CD8-positive, alpha-beta memory T cell (primary cell): ENCODE measurements at places on chromosomes 5 and 9. TPM values are rescaled to one million over a fixed set of nuclear protein-coding genes. Genes with fewer than 3 reads are reported as not detected.

DNA sequence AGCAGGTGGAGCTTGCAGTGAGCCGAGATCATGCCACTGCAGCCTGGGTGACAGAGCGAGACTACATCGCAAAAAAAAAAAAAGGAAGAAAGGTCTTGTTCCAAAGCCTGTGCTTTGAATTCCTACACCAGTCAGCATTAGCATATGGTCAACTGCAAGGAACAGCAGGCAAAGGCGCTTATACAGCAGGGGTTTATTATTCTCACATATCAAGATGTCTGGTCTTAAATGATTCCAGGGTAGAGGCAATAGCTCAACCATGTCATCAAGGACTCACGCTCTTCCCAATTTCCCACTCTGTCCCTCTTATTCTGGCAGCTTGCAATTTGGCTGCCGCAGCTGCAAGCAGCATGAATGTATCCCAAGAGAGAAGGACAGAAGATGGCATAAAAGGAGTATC, 28.6 kb upstream of the HRH2 start:
- no peaks in the 10 kb centered on the region for H3K27me3 ChIP-seq
- no peaks in the 10 kb centered on the region for H3K36me3 ChIP-seq
- H3K27ac ChIP-seq: no peak overlapping the region
- H3K4me3 ChIP-seq: no peak overlapping the region
- DNase-seq: no peak

GRCh38 chr5:113274836-113275414, 159.9 kb downstream of the TSSK1B start:
- H3K4me3 ChIP-seq: no peak overlapping the region
- DNase-seq: no peak

- no peaks in the 10 kb centered on the region for H3K36me3 ChIP-seq
- H3K4me1 ChIP-seq: no peaks in the 10 kb centered on the region
- no peak overlapping the region for H3K27ac ChIP-seq
- no peak overlapping the region for H3K4me3 ChIP-seq
- DNase-seq: no peak
Observed at GRCh38 chr9:127175764-127176163, 53.3 kb upstream of the ANGPTL2 start.

DNA sequence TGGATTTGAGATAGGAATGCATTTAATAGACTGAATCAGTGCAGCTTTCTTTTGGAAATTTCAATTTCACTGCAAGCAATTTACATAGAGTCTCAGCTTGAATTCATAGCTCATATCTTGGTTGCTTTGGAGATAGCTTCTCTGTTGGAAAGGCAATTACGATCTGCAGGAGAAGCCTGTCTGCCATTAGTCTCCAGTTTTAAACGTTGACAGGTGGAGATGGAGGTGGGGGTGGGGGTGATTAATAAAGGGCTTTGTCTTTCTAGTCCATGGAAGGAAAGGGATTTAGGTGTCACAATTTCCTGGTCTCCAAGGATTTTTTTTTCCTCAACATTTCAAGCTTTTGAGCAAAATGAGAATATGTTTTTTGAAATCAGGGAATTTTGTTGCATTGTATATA, 184.7 kb downstream of the CARTPT start:
- no peaks in the 10 kb centered on the region for H3K4me1 ChIP-seq
- H3K4me3 ChIP-seq: no peak overlapping the region
- no peaks in the 10 kb centered on the region for H3K36me3 ChIP-seq
- DNase-seq: no peak
- no peaks in the 10 kb centered on the region for H3K27me3 ChIP-seq
- no peak overlapping the region for H3K27ac ChIP-seq

GRCh38 chr9:125522328-125522725, 184.7 kb downstream of the MAPKAP1 start:
- H3K4me3 ChIP-seq: no peak overlapping the region
- DNase-seq: no peak
- no peaks in the 10 kb centered on the region for H3K36me3 ChIP-seq
- peaks cover 22% of the 10 kb centered on the region for H3K4me1 ChIP-seq
- H3K27me3 ChIP-seq: no peaks in the 10 kb centered on the region
- H3K27ac ChIP-seq: no peak overlapping the region

DNA sequence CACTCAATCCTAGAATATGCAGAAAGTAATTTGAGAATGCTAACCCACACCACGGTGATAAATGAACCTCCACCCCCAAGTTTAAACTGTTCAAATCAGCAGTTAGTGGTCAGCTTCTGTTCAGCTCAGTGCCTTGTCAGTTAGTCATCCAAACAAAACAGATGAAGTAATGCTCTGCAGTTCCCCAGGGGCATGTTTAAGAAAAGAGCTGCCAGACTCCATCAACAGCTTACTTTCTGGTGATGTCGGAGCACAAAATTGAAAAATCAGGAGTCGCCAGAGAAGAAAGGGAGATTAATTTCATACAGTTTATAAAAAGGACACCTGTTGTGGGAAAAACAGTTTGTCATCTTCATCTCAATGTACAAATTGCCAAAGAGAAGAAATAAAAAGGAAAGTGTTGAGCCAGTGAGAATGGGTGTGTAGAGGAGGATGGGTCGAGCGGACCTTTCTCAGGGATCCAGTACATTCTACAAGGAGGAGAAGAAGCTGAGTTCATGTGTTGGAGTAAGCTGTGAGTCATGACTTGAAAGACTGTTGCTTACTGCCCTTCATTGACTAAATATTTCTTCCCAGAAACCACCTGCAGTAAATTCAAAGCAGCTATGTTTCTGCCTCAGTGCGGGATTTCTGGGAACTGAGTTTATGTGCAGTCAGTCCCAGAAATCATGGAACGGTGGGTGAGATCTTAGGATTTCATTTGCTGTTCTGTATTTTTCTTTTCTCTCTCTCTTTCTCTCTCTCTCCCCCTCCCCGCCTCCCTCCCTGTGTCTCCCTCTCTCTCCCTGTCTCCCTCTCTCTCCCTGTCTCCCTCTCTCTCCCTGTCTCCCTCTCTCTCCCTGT, 13.7 kb downstream of the TRIO start:
- H3K27ac ChIP-seq: no peak overlapping the region
- no peak for DNase-seq
- H3K4me1 ChIP-seq: no peaks in the 10 kb centered on the region
- H3K4me3 ChIP-seq: no peak overlapping the region

GRCh38 chr9:21923694-21924093, 70.5 kb downstream of the CDKN2A start:
- H3K4me3 ChIP-seq: no peak overlapping the region
- no peaks in the 10 kb centered on the region for H3K27me3 ChIP-seq
- no peak overlapping the region for H3K27ac ChIP-seq
- no peak for DNase-seq
- peaks cover 16% of the 10 kb centered on the region for H3K4me1 ChIP-seq

DNA sequence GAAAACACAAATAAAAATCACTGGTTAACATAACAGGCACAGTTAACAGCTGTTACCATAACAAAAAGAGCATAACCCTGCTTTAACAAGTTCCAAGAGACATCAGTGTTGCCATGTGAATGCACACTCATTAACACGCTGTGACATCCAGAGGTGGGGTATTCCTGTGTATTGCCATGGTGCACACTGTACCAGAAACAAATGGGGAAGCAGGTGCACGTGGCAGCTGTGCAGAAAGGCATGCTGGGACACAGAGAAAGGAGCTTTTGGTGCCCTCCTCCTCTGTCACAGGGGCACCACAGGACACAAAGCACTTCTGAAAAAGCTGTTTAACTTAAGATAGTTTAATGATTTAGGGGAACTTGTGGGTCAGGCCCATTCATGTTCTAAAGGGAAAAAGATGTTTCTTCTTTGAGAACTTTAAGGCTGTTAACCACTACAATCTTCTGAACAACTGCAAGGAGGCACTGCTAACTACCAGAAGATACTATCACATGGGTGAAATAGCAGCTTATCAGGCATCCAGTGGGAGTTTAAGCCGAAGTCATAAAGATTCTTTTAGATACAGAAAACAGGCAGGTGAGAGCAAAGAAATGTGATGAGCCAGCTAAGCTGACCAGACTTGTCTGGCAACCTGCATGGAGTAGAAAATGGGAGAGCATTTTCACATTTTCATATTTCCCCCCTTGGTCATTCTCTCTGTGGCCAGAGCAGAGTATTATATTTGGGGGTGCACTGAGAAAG, 56.4 kb upstream of the GOLPH3 start:
- H3K27me3 ChIP-seq: no peaks in the 10 kb centered on the region
- no peak overlapping the region for H3K27ac ChIP-seq
- H3K36me3 ChIP-seq: peaks cover 14% of the 10 kb centered on the region
- H3K4me3 ChIP-seq: no peak overlapping the region
- no peak for DNase-seq
- no peaks in the 10 kb centered on the region for H3K4me1 ChIP-seq

DIPK1B gene
- not detected for total RNA-seq
